ENCODE measurements at places on chromosomes 1 and 21.

GRCh38 chr1:48017716-48018115 lies 20.5 kb upstream of the TRABD2B start:
- no peak for DNase-seq

- DNase-seq = no peak
Observed at GRCh38 chr1:213050745-213051126, 305 bp upstream of the RPS6KC1 start.

- DNase-seq = no peak
Observed at GRCh38 chr1:6141592-6141991, 38.5 kb downstream of the CHD5 start.

GRCh38 chr1:211335522-211336157 lies 9.0 kb downstream of the TRAF5 start:
- DNase-seq = no peak

GRCh38 chr1:175628548-175629317 lies 114.7 kb downstream of the TNR start:
- no peak for DNase-seq

DNA sequence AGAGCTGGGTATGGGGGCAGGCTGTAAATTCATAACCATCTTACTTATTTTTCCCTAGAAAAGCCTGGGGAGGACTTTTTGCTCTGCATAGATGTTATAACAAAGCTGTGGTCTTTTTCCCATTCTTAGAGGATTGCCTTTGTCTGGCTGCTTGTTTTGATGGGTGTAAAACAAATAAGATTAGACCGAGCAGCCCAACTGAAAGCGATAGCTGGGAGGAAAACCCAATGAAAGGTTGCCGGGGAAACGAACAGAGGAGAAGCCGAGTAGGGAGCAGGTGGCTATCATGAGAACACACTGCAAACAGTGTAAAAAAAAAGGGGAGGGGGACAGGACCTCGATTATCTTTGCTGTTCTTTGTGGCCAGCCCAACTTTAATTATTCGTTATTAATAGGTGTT lies 1.9 kb downstream of the ELAVL4 start:
- DNase-seq = no peak

GRCh38 chr1:150302338-150302737 lies 8.7 kb downstream of the MRPS21 start:
- DNase-seq = no peak

GRCh38 chr21:27397578-27397977 lies 430.7 kb upstream of the ADAMTS5 start:
- DNase-seq = no peak

GRCh38 chr1:147214325-147214724 lies 10.8 kb downstream of the FMO5 start:
- DNase-seq = no peak

GRCh38 chr21:41602531-41602930 lies 94.6 kb upstream of the TMPRSS2 start:
- no peak for DNase-seq

DNA sequence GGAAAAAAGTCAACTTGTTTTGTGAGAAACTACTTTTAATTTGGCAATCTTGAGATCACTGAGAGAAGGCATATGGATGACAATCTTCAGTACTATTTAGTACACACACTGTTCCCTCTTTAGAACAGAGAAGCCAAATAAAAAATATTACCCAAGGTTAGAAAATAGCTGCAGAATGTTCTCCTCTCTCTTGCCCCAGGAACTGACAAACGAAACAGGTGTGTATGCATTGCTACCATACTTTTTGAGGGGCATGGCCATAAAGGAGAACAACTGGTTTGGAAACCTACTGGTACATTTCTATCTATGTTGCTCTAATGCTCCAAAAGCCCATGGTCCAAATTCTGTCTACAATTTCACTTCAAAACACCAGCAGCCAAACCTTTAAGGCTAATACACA lies 5.7 kb downstream of the TOR1AIP2 start:
- DNase-seq = no peak

DNA sequence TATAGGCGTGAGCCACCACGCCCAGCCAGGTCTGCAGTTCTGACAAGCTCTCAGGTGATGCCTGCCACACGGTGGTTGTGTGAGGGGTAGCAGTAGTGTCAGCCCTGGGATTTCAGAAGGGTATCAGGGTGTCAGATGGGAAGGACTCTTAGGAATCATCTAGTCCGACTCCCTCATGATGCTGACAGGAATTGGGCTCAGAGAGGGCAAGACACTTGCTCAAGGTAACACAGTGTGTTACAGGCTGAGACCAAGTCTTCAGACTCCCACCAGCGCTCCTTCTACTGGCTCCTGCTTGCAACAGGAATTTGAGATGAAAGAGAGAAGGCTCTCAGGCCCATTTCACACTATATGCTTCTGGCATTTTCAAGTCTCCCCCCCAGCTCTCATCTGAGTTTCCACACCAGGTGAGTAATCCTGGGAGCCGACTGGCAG lies 6.9 kb downstream of the HTR1D start:
- DNase-seq = no peak

DNA sequence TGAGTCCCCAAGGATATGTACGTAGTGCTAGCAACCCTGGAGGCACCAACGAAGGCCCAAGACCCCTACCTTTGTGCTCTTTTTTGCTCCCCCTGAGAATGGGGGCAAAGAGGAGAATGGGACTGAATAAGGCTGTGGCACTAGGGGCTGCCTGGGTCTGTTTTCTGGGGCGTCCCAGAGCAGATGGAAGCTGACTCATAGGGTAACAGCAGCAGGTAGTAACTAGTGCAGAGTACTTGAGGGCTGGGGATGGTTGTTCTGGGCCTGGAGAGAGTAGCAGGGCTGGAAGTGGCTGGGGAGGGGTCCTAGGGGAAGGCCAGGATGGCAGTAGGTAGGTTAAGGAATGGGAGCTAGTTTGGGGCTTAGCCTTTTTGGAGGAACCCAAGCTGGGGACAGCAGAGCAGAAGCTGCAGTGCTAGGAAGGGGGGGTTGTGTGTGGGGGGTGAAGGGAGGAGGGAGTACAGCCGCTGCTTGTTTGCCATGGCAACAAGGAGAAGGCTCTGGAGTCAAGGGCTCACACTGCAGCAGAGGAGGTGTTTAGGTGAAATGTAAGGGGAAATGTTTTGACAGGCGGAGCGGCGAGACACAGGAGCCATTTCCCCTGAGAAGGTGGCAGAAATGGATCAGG lies 1.8 kb downstream of the NCDN start:
- DNase-seq = no peak

DNA sequence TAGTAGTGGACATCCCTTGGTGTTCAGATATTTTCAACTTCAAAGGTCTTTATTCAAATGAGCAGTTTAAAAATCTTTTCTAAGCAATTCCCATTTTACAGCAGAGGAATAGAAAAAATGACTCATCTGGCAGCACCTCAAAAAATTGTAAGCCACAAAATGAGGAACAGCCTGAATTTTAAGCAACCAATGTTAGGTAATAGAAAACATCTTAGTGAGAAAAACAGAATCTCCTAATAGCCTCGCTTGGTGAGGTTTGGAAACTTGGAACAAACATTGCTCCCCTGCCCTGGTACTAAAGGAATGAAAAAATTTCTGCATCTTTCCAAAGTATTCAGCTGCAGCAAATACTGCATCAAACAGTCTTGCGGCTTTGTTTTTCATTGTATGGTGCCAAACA lies 264.4 kb downstream of the NTNG1 start:
- no peak for DNase-seq

- DNase-seq = no peak
Observed at GRCh38 chr1:91798740-91799139, 87.2 kb downstream of the TGFBR3 start.

DNA sequence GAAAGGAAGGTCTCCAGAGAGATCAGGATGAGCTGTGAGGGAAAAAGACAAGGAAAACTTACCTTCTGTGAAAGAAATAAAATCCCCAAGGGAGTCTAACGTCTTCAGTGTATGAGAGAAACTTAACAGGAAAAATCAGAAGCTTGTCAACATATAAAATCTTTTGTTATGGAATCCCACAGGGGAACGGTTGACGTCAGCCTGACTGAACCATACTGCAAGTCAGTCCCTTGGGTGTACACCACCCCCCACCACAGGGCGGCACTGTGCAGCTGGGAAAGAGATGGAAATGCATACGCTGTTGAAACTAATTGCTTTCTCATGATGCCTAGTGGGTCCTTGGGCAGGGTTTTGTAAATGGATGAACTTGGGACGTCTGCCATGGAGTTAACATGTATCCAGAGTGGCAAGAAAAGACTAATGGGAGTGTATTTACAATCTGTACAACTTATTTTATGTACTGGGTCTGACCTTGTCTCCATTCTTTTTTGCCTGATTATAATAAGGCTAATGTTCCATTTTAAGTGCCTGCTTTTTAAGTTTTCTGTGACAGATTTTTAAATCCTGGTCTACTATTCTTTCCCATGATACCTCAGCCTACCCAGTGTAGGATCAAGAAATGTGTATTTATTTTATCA lies 22.7 kb downstream of the UTP25 start:
- DNase-seq = peak; percentile 16

GRCh38 chr1:44242746-44243145 lies 29.5 kb downstream of the DMAP1 start:
- DNase-seq = no peak

- no peak for DNase-seq
Observed at GRCh38 chr1:154902938-154903566, 33.0 kb upstream of the KCNN3 start.

DNA sequence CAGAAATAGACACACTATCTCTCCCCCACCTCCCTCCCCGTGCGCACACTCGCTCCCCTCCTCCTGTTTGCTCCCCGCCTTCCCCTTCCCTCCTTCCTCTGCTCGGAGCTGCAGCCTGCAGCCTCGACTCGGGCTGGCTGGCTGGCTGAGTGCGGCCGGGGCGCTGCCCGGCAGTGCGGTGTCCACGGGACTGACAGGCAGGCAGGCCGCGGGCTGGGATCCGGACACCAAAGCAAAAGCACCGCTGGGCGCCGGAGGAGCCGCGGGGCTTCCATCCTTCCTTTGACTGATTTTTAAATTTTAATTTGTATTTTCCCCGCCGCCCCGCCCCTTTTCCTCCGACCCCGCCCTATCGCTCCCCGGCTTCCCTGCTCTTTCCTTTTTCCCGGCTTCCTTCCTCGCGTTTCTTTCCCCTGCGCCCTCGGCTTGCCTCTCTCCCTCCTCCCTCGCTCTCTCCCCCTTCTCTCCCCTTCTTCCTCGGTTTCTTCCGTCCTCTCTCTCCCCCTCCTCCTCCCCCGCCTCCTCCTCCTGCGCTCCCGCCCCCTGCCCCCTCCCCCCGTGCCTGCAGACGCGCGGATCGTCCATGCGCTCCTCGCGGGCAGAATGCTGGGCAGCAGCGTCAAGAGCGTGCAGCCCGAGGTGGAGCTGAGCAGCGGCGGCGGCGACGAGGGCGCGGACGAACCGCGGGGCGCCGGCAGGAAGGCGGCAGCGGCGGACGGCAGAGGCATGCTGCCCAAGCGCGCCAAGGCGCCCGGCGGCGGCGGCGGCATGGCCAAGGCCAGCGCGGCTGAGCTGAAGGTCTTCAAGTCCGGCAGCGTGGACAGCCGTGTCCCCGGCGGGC lies 109.4 kb downstream of the NAV1 start:
- DNase-seq = no peak

- DNase-seq = no peak
Observed at GRCh38 chr1:213269829-213270228, 218.8 kb downstream of the RPS6KC1 start.

DNA sequence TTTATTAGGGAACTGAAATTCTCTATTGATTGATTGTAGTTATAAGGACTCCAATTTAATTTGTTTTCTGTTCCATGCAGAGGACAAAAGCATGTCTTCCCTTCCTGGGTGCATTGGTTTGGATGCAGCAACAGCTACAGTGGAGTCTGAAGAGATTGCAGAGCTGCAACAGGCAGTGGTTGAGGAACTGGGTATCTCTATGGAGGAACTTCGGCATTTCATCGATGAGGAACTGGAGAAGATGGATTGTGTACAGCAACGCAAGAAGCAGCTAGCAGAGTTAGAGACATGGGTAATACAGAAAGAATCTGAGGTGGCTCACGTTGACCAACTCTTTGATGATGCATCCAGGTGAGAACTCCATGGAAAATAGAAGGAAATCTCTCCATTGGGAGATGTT lies 1.5 kb downstream of the SETDB1 start:
- DNase-seq = no peak

DNA sequence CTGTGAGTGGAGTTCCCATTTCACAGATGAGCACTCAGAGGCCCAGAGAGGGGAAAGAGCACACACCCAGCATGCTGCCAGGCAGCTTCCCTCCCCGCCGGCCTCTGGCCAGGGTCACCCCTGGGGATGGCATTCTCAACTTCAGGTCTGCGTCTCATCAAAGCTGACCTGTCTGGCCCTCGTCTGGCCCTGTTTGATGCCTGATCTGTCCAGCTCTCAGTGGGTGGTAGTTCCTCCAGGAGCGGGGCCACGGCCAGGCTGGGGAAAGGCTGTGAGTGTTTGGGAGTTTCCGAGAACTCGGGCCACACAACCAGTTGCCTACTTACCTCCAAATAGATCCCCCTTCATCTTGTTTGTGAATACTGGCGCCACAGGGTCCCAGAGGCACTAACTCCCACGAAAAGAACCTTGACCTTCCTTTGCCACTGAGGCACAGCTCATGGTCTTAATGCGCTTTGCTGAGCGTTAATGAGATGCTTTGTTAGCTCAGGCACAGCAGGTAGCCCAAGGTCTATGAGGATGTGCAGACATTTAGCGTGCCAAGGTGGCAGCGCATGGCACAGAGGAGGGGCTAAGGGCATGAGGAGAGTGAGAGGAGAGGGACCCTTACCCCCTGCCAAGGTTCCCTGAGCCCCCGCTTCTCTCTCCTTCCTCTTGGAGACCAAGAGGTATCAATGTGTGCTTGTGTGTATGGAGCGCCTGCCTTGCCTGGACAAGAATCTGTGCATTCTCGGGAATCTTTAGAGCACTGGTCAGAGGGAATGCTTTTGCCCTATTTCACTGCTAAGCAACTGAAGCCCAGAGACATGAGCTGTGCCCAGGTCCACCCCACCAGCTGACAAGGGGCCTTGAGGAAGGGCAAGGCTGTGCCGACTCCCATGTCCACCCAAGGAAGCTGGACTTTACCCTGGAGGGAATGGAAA lies 61.2 kb downstream of the DISP3 start:
- DNase-seq = no peak

DNA sequence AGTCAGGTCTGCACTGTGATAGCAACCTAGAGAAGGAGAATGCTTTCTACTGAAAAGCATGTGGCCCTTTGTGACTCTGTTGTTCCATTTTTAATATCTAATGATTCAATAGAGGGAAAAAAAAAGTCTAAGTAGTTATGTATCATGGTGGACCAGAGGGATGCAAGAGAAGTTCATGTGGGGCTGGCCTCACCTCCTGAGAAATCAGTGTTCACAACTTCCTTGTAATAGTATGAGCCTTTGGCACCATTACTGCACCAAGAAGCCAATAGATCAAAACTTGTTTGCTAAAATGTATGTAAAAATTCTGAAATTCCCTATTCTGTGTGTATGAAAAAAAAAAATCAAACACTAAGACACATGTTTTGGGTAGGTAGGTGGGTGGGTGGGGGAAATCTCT lies 5.0 kb downstream of the ZBTB17 start:
- DNase-seq = no peak

DNA sequence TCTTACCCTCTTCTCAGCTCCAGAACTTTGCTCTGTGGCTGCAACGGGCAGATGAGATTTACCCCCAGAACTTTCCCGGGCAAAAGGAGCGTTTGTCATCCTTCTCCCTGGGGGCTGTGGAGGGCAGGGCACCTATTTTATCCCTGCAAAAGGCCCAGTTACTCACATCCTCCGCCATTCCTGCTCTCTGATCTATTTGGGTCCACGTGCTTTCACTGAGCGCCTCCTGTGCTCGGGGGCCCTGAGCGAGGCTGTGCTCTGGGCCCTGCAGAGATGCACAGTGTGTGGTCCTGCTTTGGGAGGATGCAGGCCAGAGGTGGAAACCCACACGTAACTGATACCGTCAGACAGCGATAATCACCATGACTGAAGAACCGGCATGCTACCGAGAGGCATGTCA lies 2.4 kb upstream of the CSMD2 start:
- DNase-seq = no peak

Measured in stimulated activated CD4-positive, alpha-beta T cell treated with anti-CD3 and anti-CD28 coated beads, TNF-alpha, amount 100 ng/mL, for 1 hour (primary cell).